ENCODE measurements at places on chromosomes 11 and 22. TPM values are rescaled to one million over a fixed set of nuclear protein-coding genes. Genes with fewer than 3 reads are reported as not detected.

DNA sequence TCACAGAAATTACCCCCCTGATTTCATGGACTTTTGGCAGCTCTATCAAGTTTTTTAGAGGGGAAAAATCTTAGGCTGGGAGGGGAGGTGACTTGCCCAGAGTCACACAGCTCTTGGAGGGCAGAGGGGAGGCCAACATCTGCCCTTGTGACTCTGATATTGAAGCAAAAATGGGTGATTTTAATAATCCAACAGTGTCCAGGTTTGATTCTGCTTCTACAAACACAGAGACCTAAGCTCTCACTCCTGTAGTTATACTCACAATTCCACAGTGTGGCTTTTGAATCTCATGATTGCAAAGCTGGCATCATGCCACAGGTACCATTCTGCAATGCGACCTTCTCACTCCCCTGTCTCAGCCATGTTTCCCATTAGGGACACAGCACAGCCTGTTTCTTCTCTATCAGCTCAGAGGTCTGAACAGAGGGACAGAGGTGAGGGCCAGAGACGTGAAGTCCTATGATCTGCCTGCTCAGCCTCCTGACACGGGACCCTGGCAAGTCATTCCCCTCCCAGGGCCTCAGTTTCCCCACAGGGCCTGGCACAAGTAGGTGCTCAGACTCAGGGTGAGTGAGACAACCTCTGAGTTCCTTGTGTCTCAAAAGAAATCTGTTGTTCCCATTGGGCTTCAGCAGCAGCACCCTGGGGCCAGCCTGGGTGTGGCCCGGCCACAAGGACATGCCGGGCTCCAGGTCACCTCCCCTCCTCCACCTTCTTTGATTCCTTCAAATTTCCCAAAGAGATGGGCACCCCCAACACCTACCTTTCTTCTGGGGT is 766 bp downstream of the APOL2 start:
- no peak for DNase-seq

GRCh38 chr11:117519590-117519989 is 191.9 kb downstream of the CEP164 start:
- DNase-seq: no peak

- DNase-seq: no peak
These were observed 42.0 kb downstream of the CD82 start for GRCh38 chr11:44607319-44607962.

DNA sequence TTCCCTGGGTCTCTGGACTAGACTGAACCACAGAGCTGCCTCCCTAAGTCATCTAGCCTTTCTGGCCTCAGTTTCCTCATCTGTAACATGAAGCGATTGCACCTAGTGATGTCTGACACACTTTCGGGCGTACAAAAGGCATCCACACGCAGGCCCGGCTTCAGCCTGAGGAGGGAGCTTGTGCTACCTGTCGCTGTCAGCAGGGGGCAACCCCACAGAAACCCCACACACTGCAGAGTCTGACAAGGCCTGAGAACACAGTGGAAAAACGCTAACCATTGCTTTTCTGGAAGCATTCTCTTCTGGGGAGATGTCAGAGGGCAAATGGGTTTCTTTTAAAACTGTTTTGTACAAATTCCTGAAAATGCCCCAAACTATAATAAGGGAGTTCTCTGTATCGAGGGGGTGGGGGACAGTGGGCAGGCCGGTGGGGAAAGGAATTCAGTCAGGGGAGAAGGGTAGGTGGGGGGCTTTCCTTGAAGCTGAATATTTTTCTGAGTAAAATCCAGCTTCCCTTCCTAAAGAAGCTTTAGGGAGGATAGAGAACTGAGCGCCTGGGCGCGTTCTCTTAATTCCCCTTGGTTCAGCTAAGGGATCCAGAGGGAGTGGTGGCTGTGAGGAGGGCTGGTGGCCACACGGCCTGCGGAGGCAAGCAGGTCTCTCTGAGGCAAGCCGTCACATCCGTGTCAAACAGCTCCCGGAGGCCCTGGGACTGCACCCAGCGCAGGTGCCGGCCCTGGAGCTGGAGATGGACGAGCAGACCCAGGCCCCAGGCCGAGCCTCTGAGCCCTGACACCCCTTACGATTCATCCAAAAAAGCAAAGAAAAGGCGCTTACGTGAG is 533 bp downstream of the ELF5 start:
- peak; percentile 3 for DNase-seq

DNA sequence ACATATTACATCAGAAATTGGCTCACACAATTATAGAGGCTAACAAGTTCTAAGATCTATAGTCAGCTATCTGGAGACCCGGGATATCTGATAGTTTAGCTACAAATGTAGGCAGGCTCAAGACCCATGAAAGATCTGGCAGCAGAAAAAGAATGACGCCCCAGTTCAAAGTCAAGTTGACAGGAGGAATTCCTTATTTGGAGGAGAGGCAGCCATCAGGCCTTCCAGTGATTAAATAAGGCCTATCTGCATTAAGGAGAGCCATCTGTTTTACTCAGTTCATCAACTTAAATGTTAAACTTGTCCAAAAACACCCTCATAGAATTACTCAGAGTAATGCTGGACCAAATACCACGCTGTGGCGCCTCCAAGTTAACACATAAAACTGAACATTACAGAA is 1402.6 kb downstream of the FAM181B start:
- DNase-seq: no peak

GRCh38 chr22:46650078-46650810 is 30.1 kb downstream of the GRAMD4 start:
- no peak for DNase-seq

- DNase-seq: no peak
These were observed 670 bp downstream of the RASD2 start for GRCh38 chr22:35541254-35541748.

DNA sequence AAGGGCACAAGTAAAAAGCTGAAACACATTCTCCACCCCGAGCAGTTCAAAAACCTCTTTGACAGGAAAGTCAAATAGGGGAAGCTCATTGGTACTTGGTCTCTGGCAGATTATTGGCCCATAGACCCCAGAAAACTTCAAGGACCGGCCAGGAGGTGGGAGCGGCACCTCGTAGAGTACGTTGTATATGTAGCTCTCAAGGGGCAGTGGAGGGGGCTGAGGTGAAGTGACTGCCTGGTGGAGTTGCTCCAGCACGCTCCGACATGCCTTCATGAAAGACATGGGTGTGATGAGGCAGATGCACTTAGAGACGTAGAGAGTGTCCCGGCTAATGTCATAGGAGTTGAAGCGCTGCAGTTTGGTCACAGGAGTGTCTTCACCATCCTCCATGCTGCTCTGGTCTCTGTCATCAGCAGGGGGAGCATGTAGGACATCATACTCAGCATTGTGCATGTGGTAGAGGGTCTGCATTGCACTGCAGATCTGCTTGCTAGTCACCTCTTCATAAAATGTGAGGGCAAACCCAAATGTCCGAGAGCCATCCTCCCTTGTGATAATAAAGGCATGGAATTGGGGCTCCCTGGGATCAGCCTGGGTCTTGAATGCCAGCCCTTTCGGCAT is 61.3 kb downstream of the DENND5A start:
- no peak for DNase-seq

DNA sequence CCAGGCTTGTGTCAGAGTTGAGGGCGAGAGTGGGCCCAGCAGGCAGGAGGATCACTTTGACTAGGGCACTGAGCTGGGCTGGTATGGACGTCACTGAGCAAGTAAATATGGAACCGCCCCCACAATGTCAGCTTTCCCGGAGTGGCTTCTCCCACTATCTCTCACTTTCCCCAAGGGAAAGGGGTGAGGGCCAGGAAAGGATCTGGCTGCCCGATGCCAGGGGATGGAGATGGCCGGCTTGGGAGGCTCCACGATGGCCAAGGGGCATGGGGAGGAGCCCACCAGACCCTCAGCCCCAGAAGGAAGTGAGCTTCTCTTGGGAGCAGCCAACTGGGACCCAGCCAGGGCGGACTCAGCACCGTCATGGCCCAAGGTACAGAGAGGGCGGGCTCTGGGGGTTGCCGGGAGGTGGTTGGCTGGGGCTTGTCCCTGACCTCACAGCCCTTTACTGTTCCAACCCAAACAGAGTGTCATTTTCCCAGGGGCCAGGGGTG is 8.7 kb downstream of the PRDM11 start:
- DNase-seq: no peak

DNA sequence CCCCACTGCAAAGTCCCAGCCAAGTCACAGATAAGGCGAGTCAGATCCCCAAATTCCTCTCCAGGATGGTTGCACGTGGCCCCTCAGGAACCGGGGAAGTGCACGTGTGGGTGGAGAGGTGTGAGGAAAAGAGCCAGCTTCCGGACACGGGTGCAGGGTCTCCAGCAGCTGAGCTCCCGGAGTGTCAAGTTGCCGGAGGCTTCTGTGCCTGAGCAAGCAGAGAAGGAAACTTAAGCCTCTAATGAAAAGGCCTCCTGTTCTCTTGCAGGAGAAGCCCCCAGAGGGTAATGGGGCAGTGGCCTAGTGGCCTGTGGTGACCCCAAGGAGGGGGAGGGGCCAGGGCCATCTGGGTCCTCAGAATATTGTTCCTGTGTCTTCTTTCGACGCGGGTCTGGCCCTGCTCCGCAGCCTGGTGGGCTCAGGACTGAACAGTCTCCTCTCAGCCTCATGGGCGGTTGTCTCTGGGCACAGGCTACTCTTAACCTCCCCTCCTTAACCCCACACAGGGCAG is 147.9 kb downstream of the FEZ1 start:
- DNase-seq: no peak

DNA sequence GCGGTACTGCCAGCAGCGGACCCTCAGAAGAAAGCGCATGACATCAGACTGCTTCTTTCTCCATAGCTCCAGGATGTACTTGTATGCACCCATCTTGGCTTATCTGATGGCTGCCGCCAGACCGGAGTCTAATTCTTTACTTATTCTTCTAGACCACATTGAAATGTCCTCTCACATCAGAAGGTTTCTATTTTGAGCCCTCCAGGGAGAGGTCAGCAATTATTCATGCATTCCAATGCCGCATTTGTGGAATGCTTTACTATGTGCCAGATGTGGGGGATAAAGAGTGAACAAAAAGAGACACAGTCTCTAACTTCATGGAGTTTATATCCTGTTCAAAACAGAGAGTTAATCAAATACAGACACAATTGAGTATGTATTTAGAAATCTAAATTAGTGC is 230.1 kb downstream of the MIAT start:
- DNase-seq: no peak

- no peak for DNase-seq
These were observed 1.6 kb downstream of the SUN2 start for GRCh38 chr22:38753948-38754750.

GRCh38 chr11:113048820-113049768 is 87.9 kb downstream of the NCAM1 start:
- no peak for DNase-seq

DNA sequence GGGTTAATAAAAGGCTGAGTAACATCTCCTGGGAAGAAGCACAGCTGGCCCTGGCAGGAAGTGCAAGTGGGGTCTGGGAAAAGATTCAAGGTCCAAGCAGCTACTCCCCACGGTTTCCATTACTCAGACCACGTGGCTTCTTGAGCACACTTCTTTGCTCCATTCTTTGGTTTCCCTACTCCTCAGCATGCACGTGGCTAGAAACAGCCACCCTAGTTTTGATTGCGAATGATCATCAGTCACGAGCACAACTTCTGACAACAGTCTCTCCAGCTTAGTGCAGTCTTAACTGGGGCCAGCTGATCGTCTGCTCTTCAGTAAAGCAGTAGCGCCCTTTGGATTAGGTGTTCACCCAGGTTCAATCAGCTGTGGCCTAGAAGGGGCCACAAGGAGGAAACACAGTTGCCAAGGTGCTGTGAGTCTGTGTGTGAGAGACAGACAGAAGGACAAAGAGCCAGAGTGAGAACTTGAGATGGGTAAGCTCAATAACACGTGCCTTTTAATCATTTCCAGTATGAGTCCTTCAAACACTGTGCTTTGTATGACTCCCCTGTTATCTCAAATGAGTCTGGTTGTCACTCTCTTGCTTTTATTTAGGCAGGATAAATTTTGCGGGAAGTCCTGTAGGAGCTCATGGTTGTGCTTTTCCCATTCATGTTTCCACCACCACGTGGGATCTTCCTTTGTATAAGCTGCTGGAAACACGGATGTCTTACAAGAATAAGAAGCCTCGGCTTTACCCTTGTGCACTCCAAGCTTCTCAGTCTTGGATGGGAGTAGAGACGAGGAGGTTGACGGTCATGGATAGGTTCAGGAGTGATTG is 901 bp upstream of the PARVA start:
- no peak for DNase-seq

DNA sequence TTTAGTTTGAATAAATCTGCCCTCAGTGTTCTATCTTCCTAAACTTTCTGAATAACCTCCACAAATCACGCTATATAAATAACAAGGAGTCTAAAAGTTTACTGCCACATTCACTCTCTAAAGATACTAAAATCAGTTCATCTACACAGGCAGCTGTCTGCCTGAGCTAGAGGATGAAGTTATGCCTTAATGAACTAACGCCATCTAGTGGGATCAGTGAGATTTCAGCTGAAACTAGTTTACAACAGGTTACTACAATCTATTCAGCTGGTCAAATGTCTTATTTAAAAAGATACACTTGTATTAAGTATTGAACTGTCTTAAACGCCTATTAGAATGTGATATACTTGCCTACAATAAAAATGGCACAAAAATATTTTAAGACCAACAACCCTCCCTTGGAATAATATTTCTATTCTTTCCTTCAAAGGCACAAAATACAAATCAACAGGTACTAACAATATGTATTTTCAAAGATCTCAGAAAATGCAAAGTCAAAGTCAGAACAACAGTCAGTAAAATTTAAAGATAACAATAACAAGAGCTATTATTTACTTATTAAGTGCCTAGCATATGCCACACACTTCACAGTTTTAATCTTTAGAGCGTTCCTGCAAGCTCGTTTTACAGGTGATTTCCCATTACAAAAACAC is 84.1 kb downstream of the LARGE2 start:
- peak; percentile 10 for DNase-seq

DNA sequence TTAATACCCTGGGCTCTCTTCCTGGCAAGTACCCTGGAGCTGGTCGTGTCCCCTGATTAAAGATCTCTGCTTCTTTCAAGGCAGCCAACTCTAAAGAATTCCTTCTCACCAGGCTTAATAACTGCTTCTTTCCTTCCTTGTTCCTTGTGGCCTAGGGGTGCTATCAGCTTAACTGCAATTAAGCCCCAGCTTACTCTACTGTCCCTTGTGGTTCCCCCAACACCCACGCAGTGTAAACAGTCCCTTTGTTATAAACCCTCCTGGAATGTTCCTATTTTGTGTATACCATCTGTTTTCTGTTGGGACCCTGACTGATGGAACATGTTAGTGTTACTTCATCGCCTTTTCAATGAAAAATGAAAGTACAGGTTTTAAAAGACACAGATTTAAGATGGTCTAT is 126.4 kb upstream of the KIRREL3 start:
- no peak for DNase-seq

GRCh38 chr22:50600538-50600937 is at the start of gene MAPK8IP2:
Gene MAPK8IP2 (plus strand): TSS chr22:50600793. CDS start chr22:50600819, 26 bp downstream.
- DNase-seq: no peak

C11orf97 gene
- not detected for total RNA-seq

CDCA5 gene
- total RNA-seq: 2.4 TPM

VPREB3 gene
- total RNA-seq: 1.7 TPM

APOBEC3F gene
- total RNA-seq: 14.3 TPM

B4GALNT4 gene
- total RNA-seq: 5.6 TPM

MALAT1 gene
- 22,045 TPM for total RNA-seq

DYNC2H1 gene
- 2.6 TPM for total RNA-seq
